Activated CD4-positive, alpha-beta memory T cell treated with anti-CD3 and anti-CD28 coated beads for 36 hours (primary cell): ENCODE measurements at places on chromosomes 2 and 18. TPM values are rescaled to one million over a fixed set of nuclear protein-coding genes. Genes with fewer than 3 reads are reported as not detected.
A peak's percentile ranks its signal among the peaks of the same experiment; 100 is the strongest.

GRCh38 chr2:222982010-222982908 lies 69.7 kb upstream of the KCNE4 start:
- H3K4me1 ChIP-seq = peaks cover 9% of the 10 kb centered on the region
- DNase-seq = peak; percentile 12
- no peak overlapping the region for H3K4me3 ChIP-seq
- H3K36me3 ChIP-seq = no peaks in the 10 kb centered on the region

- no peak overlapping the region for H3K4me3 ChIP-seq
- no peaks in the 10 kb centered on the region for H3K36me3 ChIP-seq
- H3K27me3 ChIP-seq = peaks cover 4% of the 10 kb centered on the region
- H3K4me1 ChIP-seq = no peaks in the 10 kb centered on the region
- DNase-seq = no peak
Measured at GRCh38 chr2:180647621-180648020, 332.8 kb upstream of the UBE2E3 start.

GRCh38 chr2:143452817-143453451 lies 323.7 kb downstream of the ARHGAP15 start:
- peaks cover 18% of the 10 kb centered on the region for H3K36me3 ChIP-seq
- H3K4me1 ChIP-seq = peaks cover 49% of the 10 kb centered on the region
- H3K27ac ChIP-seq = no peak overlapping the region
- DNase-seq = peak; percentile 65
- no peak overlapping the region for H3K4me3 ChIP-seq

- H3K36me3 ChIP-seq = no peaks in the 10 kb centered on the region
- no peak overlapping the region for H3K4me3 ChIP-seq
- DNase-seq = no peak
- H3K27ac ChIP-seq = no peak overlapping the region
Measured at GRCh38 chr2:207930747-207931146, 94.6 kb downstream of the PLEKHM3 start.

GRCh38 chr18:61929881-61930640 lies 37.3 kb upstream of the RNF152 start:
- peaks cover 5% of the 10 kb centered on the region for H3K36me3 ChIP-seq
- no peak overlapping the region for H3K27ac ChIP-seq
- H3K27me3 ChIP-seq = peaks cover 19% of the 10 kb centered on the region

DNA sequence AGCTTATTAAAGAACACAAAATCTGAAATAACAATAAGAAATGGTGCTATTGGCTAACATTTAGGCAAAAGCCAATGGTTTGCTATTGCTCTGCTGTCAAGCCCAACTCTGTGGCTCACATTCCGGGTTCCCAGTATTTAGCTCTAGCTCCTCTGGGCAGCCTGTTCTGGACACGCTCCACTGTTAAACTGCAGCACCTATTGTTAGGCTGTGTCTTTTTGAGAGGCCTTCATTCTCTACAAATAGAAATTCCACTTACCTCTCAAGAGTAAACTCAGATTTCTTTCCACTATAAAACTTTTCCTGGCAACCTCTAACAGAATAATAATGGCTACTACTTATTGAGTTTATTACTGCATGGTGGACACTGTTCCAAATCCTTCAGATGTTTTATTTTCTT lies 3.7 kb upstream of the KLHL14 start:
- H3K36me3 ChIP-seq = no peaks in the 10 kb centered on the region
- H3K27me3 ChIP-seq = peaks cover 24% of the 10 kb centered on the region
- H3K4me3 ChIP-seq = no peak overlapping the region

GRCh38 chr2:234242459-234242836 lies 191.9 kb downstream of the SPP2 start:
- peaks cover 10% of the 10 kb centered on the region for H3K4me1 ChIP-seq
- no peaks in the 10 kb centered on the region for H3K36me3 ChIP-seq
- H3K27ac ChIP-seq = no peak overlapping the region
- no peak for DNase-seq
- no peak overlapping the region for H3K4me3 ChIP-seq
- no peaks in the 10 kb centered on the region for H3K27me3 ChIP-seq

GRCh38 chr2:111623380-111623779 lies 260.6 kb downstream of the ANAPC1 start:
- no peak overlapping the region for H3K27ac ChIP-seq
- DNase-seq = no peak
- H3K27me3 ChIP-seq = peaks cover 25% of the 10 kb centered on the region

- H3K36me3 ChIP-seq = no peaks in the 10 kb centered on the region
- H3K27me3 ChIP-seq = no peaks in the 10 kb centered on the region
- H3K4me3 ChIP-seq = no peak overlapping the region
- peaks cover 5% of the 10 kb centered on the region for H3K4me1 ChIP-seq
- no peak overlapping the region for H3K27ac ChIP-seq
- DNase-seq = no peak
Measured at GRCh38 chr2:20594048-20594750, 56.7 kb downstream of the HS1BP3 start.

DNA sequence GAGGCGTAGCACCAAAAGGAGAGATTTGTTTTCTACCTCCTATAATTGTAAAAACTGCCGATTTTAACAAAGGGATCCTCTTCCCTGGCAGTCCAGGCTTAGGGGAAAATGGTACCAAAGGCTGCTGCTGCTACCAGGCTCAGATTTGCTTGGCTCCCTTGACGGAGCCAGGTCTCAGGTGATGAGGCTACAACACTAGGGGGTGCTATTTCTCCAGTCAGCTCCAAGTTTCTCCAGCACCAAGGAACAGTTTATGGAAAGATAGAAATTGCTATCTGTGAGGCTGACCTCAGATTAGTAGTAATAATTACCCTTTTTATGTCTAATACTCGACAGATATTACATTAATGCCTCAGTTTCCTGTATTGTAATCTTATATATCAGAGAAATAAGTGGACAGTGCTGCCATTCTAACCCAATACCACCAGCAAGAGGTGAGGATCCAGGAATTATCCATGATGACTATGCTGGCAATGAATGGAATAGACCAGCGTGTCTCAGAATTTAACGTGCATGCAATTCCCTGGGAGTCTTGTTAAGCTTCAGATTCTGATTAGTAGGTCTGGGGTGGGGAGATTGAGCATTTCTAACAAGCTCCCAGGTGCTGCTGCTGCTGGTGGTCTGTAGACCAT lies 111.3 kb downstream of the ESCO1 start:
- H3K4me3 ChIP-seq = no peak overlapping the region
- H3K36me3 ChIP-seq = no peaks in the 10 kb centered on the region
- no peaks in the 10 kb centered on the region for H3K4me1 ChIP-seq
- DNase-seq = peak; percentile 41
- H3K27ac ChIP-seq = no peak overlapping the region
- peaks cover 2% of the 10 kb centered on the region for H3K27me3 ChIP-seq

DNA sequence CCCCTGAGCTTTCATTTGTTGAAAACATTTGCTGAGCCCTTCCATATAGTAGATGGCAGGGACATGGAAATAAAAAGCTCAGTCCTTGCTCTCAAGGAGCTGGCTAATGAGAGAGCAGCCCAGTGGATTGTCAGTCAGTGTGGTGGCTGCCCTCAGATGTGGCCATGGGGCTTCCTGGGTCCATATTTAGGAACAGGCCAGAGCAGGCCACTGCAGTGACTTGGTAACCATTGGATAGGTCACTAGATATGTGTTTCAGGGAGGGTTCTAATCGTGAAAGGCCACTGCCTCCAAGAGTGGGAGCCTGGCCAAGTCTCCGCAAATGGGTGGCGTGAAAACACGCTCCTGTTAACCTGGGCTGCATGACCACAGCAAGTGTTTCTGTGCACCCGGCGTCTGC lies 37.4 kb downstream of the NPAS2 start:
- no peak overlapping the region for H3K27ac ChIP-seq
- H3K36me3 ChIP-seq = no peaks in the 10 kb centered on the region
- H3K4me3 ChIP-seq = no peak overlapping the region
- H3K4me1 ChIP-seq = no peaks in the 10 kb centered on the region

DNA sequence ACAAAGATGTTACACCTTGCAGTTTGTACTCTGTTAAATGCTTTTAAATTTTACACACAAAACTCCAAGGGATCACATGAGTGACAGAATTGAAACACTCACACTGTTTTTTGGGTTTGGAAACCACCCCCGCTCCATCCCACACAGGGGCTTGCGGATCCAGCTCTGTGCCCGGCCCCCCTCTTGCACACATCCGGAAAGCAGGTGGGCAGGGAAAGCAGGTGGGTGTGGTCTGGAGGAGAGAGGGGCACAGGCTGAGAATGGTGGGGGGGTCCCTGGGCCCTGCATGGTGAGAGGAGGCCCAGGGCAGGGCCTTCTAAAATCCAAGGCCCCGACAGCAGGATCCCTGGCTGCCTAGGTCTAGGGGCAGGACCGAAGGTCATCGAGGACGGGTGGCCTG lies 88.5 kb upstream of the HPCAL1 start:
- no peaks in the 10 kb centered on the region for H3K4me1 ChIP-seq
- H3K36me3 ChIP-seq = no peaks in the 10 kb centered on the region
- no peaks in the 10 kb centered on the region for H3K27me3 ChIP-seq
- no peak overlapping the region for H3K4me3 ChIP-seq
- no peak for DNase-seq
- no peak overlapping the region for H3K27ac ChIP-seq

DNA sequence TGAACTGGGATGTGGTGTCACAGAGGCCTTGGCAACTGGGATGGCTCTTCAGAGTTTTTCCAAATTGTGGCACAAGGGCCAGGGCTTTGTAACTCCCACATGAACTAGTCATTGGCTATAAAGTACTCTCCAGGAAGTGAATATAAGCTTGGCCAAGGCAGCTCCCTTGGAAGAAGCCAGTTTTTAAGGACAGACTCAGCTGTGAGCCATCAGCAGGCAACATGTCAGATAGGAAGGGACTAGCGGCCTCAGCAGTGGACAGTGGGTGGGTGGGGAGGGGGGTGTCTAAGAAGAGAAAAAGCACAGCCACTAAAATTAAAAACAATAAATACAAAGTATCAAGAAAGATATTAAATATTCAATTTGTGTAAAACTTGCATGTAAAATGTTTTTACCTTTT lies 691.1 kb upstream of the PIK3C3 start:
- H3K36me3 ChIP-seq = no peaks in the 10 kb centered on the region
- H3K27ac ChIP-seq = no peak overlapping the region
- no peaks in the 10 kb centered on the region for H3K27me3 ChIP-seq
- H3K4me1 ChIP-seq = no peaks in the 10 kb centered on the region
- DNase-seq = no peak

DNA sequence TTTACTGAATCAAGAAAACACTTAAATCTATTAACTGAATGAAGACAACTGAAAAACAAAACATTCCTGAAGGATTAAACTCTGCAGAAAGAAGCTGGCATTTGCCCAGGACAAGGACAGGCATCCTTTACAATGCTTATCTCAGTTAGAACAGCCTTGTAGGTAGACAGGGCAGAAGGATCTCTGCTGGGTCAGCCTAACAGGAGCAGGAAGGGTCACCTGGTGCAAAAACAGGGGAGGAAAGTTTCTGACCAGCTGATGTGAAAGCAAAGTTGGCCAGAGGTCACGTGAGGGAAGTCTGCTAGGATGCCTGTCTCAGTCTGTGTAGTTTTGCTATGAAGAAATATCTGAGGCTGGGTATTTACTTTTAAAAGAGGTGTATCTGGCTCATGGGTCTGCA lies 348.6 kb downstream of the ANAPC1 start:
- no peak for DNase-seq
- H3K4me1 ChIP-seq = peaks cover 31% of the 10 kb centered on the region
- peaks cover 4% of the 10 kb centered on the region for H3K36me3 ChIP-seq

- H3K4me3 ChIP-seq = no peak overlapping the region
- no peak overlapping the region for H3K27ac ChIP-seq
- no peaks in the 10 kb centered on the region for H3K27me3 ChIP-seq
- no peak for DNase-seq
- H3K36me3 ChIP-seq = no peaks in the 10 kb centered on the region
Measured at GRCh38 chr18:10164271-10165071, 250.7 kb downstream of the VAPA start.

GRCh38 chr18:36322408-36322728 lies 24.9 kb downstream of the FHOD3 start:
- no peak overlapping the region for H3K27ac ChIP-seq
- peaks cover 1% of the 10 kb centered on the region for H3K36me3 ChIP-seq
- H3K4me3 ChIP-seq = no peak overlapping the region
- no peak for DNase-seq
- H3K4me1 ChIP-seq = no peaks in the 10 kb centered on the region

DNA sequence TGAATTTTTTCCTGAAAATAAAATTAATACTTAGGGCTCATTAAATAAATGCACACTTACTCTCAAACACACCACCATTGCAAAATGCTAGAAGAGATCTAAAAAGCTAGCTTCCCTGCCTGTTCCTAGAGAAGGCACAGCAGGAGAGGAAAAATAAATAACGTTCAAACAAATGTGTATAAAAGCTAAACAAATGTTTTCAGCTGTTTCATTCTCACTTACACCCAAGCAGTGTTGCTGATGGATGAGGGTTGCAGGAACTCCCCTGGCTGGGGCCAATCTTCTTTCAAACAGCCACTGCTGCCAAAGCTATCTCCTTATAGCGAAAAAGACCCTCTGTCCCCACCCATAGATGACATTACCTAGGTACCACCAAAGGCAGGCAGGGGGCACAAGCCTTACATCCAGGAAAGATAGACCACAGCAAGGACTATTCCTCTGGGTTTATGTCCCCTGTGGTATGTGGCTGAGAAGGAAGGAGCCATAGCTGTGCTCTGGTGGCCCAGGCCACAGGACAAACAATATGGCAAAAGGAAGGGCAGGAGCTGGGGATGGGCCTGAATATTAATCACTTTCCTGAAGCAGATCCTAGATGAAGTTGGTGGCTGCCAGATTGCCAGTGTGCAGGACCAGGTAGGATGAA lies 214.6 kb downstream of the TTC32 start:
- H3K4me1 ChIP-seq = no peaks in the 10 kb centered on the region
- H3K4me3 ChIP-seq = no peak overlapping the region
- H3K27ac ChIP-seq = no peak overlapping the region
- DNase-seq = no peak

Gene PIEZO2
- total RNA-seq = not detected

Gene LOXL3
- 1.1 TPM for total RNA-seq

Gene RAB17
- not detected for total RNA-seq

Gene MITD1
- total RNA-seq = 75.5 TPM

Gene TMEM247
- not detected for total RNA-seq

Gene RUFY4
- total RNA-seq = 0.93 TPM

Gene MFSD2B
- total RNA-seq = 0.39 TPM

Gene CPLX4
- not detected for total RNA-seq

Gene RAMP1
- total RNA-seq = 0.97 TPM

Gene SRD5A2
- total RNA-seq = not detected

Gene CIB4
- not detected for total RNA-seq

Gene CD207
- total RNA-seq = not detected

Gene RNF125
- 36.8 TPM for total RNA-seq

Gene ABCG5
- not detected for total RNA-seq

Gene SLC19A3
- not detected for total RNA-seq
